ENCODE measurements at places on chromosomes 1 and 21. TPM values are rescaled to one million over a fixed set of nuclear protein-coding genes. Genes with fewer than 3 reads are reported as not detected.

OR2G3 gene
- not detected for total RNA-seq

CFHR2 gene
- 0.09 TPM for total RNA-seq

PLA2G2F gene
- 0.47 TPM for total RNA-seq

MORC3 gene
- 48.1 TPM for total RNA-seq

SPATA1 gene
- total RNA-seq = 5.1 TPM

SPATA6 gene
- total RNA-seq = 6.0 TPM

CTSE gene
- total RNA-seq = 1.4 TPM

KCTD3 gene
- 14.7 TPM for total RNA-seq

CACHD1 gene
- 4.6 TPM for total RNA-seq

- H3K36me3 ChIP-seq = no peaks in the 10 kb centered on the region
- no peak overlapping the region for H3K27ac ChIP-seq
- no peaks in the 10 kb centered on the region for H3K27me3 ChIP-seq
- DNase-seq = no peak
- no peak overlapping the region for H3K4me3 ChIP-seq
Measured at GRCh38 chr21:16563795-16564194, 834.0 kb downstream of the USP25 start.

GRCh38 chr1:248853663-248854375, 5.1 kb downstream of the ZNF692 start:
- H3K36me3 ChIP-seq = peaks cover 37% of the 10 kb centered on the region
- peak; percentile 48 for DNase-seq
- peak overlapping the region; percentile 56 for H3K27ac ChIP-seq
- H3K4me3 ChIP-seq = no peak overlapping the region
- H3K4me1 ChIP-seq = peaks cover 24% of the 10 kb centered on the region

GRCh38 chr1:43708002-43708410, 670 bp downstream of the ST3GAL3 start:
- no peak for DNase-seq
- peaks cover 30% of the 10 kb centered on the region for H3K36me3 ChIP-seq
- peak overlapping the region; percentile 56 for H3K27ac ChIP-seq
- no peaks in the 10 kb centered on the region for H3K27me3 ChIP-seq

GRCh38 chr1:79638382-79638781, 631.9 kb upstream of the ADGRL4 start:
- H3K36me3 ChIP-seq = no peaks in the 10 kb centered on the region
- H3K4me3 ChIP-seq = no peak overlapping the region

- DNase-seq = no peak
- no peaks in the 10 kb centered on the region for H3K36me3 ChIP-seq
- H3K4me3 ChIP-seq = no peak overlapping the region
- H3K27me3 ChIP-seq = no peaks in the 10 kb centered on the region
- peaks cover 98% of the 10 kb centered on the region for H3K4me1 ChIP-seq
Measured at GRCh38 chr1:27569506-27570291, 34.2 kb downstream of the AHDC1 start.

DNA sequence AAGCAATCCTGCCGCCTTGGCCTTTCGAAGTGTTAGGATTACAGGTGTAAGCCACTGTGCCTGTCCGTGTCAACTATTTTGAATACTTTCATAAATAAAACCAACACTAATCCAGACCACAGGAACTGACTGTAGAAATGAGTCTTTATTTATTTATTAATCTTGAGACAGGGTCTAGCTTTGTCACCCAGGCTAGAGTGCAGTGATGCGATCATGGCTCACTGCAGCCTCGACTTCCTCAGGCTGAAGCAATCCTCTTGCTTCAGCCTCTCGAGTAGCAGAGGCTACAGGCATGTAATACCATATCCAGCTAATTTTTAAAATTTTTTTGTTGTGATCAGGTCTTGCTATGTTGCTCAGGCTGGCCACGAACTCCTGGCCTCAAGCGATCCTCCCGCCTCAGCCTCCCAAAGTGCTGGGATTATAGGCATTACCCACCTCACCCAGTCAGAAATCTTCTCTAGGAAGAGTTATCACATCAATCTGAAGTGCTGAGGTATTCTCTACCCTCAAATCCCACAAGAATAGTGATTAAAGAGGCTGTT, 21.7 kb upstream of the CPLANE2 start:
- H3K4me1 ChIP-seq = no peaks in the 10 kb centered on the region
- H3K4me3 ChIP-seq = no peak overlapping the region
- H3K27me3 ChIP-seq = no peaks in the 10 kb centered on the region
- no peak overlapping the region for H3K27ac ChIP-seq
- peaks cover 30% of the 10 kb centered on the region for H3K36me3 ChIP-seq
- no peak for DNase-seq

GRCh38 chr1:207073906-207074820, 14.5 kb upstream of the C4BPB start:
- H3K4me3 ChIP-seq = no peak overlapping the region
- H3K36me3 ChIP-seq = peaks cover 31% of the 10 kb centered on the region
- no peak overlapping the region for H3K27ac ChIP-seq
- H3K4me1 ChIP-seq = peaks cover 34% of the 10 kb centered on the region

DNA sequence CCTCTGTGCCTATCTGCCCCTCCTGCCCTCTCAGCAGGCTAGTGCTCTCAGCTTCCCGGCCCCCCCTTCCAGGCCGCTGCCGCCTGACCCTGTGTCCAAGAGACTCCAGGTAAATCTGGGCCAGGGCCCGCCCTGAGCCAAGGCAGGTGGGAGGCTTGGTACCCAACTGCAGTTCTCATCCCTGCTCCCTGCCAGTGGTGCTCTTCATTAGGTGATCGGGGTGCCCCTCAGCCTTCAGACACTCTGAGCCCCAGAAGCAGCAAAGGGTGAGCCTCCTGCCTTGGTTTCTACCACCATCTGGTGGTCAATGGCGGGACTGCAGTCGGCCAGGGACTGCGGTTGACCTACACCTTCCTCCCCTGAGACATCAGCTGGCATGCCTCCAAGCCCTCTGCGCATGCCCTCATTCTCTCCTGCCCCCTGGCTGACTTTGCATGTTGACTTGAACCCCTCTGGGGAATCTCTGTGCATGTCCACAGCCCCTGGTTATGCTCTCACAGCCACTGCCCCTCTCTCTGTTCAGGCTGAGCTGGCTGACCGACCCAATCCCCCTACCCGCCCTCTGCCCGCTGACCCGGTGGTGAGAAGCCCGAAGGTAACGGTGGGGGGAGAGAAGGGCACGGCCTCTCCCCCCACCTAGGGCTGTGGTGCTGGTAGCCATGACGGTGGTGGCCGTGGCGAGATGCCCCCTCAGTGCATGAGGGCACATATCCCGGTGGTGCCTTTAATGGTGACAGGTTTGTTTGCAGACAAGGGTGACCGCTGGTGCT, 2.0 kb upstream of the EFNA4 start:
- H3K4me3 ChIP-seq = no peak overlapping the region
- peak; percentile 86 for DNase-seq
- peaks cover 10% of the 10 kb centered on the region for H3K4me1 ChIP-seq
- peaks cover 4% of the 10 kb centered on the region for H3K36me3 ChIP-seq
- H3K27ac ChIP-seq = no peak overlapping the region

DNA sequence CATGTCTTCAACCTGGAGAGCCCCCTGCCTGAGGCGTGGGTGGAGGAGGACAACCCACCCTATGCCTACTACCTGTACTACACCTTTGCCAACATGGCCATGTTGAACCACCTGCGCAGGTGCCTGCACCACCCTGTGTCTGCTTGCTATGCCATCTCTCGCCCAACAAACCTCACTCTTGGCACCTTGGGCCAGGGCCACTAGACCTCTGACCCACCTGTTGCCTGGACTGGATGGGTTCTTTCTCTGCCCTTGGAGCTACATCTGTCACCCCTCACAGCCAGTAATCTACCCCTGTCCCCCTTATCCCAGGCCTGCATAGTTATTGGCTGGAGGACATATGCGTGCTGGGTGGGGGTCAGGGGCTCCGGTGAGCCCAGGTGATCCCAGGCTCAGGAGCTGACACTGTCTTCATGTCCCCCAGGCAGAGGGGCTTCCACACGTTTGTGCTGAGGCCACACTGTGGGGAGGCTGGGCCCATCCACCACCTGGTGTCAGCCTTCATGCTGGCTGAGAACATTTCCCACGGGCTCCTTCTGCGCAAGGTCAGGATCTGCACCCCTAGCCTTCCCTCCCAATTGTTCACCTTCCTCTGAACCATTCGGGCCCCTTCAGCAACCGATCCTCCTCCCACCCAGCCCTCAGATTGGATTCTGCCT, 9.9 kb downstream of the AMPD2 start:
- H3K27me3 ChIP-seq = no peaks in the 10 kb centered on the region
- no peak overlapping the region for H3K27ac ChIP-seq
- H3K36me3 ChIP-seq = peaks cover 60% of the 10 kb centered on the region
- H3K4me3 ChIP-seq = no peak overlapping the region

DNA sequence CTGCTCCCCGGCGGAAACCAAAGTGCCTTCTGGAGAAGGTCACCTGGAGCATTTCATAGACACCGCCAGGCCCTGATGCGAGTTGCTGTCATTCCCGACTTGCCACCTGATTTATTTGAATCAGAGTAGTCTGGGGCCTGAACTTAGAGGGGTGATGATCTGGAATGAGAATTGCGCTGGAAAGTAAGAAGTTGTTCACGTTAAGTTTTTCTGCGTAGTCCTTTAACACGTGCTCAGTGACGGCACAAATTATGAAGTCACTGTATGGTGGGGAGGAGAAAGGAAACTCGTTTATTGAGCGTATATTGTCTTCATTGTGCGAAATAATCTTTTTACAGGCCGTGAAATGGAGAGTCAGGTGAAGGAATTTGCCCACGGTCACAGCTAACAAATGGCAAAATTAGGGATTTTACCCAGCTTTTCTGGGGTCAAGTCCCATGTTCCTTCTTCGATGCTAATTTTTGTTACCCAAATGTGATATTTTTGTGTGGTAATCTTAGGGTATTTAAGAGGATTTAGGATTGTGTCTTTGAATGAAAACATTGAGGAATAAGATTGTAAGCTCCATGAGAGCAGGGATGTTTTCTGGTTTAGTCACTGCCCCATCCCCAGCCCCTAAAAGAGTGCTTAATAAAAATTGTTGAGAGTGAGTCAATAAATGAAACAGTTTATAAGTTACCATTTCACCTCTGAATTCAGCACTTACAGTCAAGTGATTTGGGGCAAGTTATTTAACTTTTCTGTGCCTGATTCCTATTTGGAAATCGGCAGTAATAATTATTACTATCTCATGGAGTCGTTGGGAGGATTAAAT, 46.4 kb upstream of the NBL1 start:
- H3K27ac ChIP-seq = peak overlapping the region; percentile 97
- H3K36me3 ChIP-seq = no peaks in the 10 kb centered on the region
- H3K4me3 ChIP-seq = peak overlapping the region; percentile 75
- no peaks in the 10 kb centered on the region for H3K27me3 ChIP-seq

DNA sequence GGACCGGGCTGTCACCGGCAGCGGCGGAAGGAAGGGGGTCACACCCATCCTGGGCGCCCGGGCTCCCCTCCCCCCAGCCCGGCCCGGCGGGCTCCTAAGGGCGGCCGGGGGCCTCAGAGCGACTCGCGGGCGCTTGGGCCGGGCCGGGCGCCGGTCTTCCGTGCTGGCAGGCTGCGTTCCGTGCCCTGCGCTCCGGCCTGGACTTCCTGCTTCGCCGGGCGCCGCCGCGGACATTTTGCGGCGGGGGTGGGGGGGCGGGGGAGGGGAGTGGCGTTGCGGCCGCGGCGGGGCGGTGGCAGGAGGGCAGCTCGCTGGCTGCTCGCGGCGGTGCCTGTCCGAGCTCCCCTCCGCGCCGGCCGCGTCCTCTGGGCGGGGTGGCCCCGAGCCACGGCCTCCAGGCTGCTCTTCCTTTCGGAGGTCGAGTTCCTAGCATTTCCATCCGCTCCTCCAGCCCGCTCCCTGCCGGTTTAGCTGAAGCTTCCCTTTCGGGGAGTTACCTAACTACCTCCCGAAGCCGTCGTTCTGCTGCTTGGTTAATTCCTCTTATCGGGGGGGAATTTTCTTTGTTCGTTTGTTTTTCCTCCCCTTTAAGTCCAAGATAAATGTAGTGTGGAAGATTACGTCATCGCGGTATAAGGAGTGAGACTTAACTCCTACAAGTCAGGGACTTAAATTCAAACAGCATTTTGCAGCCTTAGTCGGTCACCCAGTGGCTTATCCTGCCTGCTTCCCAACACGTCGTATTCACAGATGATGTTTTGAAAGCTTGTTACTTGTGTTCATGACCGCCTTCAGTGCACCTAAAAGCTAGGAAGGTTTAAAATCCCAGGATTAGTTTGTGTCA, 730 bp downstream of the CDC42 start:
- peak overlapping the region; percentile 99 for H3K4me3 ChIP-seq
- peak overlapping the region; percentile 99 for H3K27ac ChIP-seq
- peaks cover 6% of the 10 kb centered on the region for H3K36me3 ChIP-seq
- peaks cover 9% of the 10 kb centered on the region for H3K4me1 ChIP-seq
- H3K27me3 ChIP-seq = no peaks in the 10 kb centered on the region

- H3K27me3 ChIP-seq = no peaks in the 10 kb centered on the region
- no peak overlapping the region for H3K4me3 ChIP-seq
- H3K27ac ChIP-seq = no peak overlapping the region
- no peak for DNase-seq
Measured at GRCh38 chr1:197462539-197462938, 194.5 kb downstream of the CRB1 start.

DNA sequence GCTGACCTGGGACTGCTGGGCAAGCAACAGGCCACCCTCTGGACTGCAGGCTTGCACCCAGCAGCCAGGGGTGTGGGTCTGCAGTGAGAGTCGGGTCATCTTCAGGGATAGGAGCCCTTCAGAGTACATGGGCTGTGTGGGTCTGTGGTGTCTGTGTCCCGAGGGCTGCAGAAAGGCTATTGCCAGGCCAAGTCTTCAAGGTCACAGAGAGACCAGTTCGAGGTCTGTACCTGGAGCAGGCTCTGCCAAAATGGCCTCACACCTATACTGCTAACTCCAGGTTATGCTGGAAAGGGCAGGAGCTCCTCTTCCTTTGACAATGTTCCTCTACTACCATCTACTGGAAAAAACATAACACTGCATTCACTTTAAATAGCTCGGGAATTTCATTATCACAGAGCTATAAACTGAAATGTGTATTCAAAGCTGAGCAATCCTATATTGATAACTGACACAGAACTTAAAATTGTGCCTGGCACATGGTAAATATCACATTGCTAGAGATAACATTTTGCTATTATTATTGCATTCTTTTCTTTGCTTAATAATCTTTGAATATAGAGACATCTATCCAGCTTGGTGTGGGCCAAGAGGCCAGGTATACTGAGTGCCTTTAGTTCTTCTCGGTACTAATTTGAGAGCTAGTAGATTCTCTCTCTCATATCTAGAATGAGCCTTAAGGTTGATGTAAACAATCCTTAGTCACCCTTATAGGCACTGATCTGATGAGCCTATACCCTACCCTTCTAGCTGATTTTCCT, 6.9 kb upstream of the DNAH14 start:
- DNase-seq = peak; percentile 5
- no peak overlapping the region for H3K27ac ChIP-seq
- no peaks in the 10 kb centered on the region for H3K4me1 ChIP-seq
- H3K36me3 ChIP-seq = no peaks in the 10 kb centered on the region
- no peak overlapping the region for H3K4me3 ChIP-seq

Data from thymus (tissue), 14 donors.